SW 1271 (cell line): ENCODE measurements at places on chromosomes 5 and 9.

GRCh38 chr5:6365142-6365976, 13.0 kb downstream of the MED10 start:
- no peak for DNase-seq

DNA sequence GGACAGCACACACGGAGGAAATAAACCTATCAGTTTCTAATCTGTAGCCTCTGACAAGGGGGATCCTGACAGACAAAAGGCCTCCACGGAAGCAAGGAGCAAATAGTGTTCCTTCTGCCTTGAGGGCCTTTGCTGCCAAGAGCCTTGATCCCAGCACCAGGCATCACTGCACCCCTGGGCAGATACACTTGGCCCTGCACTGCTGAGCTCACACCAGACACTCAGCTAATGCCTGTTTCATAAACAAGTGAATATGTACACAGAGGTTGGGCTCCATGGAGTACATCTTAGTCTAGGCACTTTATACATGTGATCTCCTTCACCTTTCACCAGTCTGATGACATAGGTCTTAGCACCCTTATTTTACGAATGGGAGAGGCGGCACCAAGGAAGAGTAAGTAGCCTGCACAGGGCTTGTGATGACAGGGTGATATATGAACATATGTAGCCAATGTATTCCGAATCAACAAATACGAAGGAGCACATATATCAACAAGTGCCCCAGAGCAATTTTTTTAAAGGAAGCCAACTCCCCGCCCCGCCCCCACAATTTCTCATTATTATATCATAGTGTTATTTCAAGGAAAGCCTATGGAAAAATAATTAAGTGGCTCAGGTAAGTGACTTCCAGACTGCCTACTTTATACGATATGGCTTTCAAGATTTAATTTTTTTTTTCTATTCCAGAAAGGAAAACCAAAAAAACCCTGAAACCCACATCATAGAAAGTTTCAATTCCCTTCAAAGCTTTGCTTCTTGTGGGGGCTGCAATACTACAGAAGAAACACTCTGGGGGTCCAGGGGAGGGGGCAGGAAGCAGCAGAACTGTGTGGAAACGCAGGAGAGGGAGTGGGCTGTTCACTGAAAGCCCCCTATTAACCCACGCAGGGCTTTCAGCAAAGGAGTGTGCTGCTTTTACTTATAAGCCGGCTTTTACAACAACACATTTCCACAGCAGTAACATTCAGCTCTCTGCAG, 32.0 kb downstream of the CDC14B start:
- DNase-seq, result no peak

DNA sequence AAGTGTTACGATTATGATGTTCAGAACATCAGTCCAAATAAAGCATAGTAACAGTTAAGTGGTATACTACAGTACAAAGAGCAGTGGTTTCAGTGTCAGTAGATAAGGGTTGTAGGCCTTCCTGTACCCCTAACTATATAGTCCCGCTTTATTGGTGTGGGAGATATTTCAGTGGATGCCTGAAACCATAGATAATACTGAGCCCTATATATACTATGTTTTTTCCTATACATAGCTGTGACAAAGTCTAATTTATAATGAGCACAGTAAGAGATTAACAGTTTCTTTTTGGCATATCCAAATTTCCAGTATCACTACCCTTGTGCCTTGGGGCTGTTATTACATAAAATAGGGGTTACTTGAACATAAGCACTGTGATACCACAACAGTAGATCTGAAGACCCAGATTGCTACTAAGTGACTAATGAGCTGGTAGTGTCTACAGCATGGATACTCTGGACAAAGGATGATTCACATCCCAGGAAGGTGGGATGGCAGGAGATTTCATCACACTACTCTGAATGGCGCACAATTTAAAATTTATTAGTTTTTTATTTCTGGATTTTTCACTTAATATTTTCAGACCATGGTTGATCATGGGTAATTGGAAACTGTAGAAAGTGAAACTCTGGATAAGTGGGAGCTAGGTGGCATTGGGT, 119.3 kb downstream of the RPS23 start:
- DNase-seq, result no peak

- no peak for DNase-seq
Measured at GRCh38 chr5:32434221-32434620, 10.3 kb downstream of the ZFR start.

DNA sequence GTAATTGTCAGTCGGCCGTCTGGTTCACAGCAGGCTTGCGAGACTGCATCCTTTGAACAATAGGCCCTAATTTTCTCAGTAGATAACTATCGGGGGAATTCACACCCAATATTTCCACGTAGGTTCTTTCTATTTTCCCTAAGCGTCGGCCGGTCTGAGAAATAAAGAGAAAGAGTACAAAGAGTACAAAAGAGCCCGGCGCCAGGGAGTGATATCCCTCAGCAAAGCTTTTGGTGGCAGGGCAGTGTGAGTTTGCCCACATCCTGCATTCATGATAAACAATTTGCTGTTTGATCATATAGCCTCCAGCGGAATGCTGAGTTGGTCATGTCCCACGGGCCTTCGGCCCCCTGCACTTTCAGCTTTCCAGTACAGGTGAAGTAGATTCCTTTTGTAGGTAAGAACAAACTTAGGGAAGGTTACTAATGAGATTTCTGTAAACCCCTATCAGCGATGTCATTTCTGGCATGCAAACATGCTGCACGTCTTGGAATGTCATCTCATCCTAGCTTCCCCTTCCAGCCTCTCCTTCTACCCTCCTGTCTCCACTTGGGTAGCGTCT, 4.7 kb upstream of the PTGR1 start:
- no peak for DNase-seq

GRCh38 chr9:129751841-129752801, 721 bp downstream of the PTGES start:
- DNase-seq, result no peak

- no peak for DNase-seq
Measured at GRCh38 chr5:75907651-75908050, 175.5 kb upstream of the SV2C start.

GRCh38 chr9:87603854-87604490, 106.3 kb downstream of the DAPK1 start:
- DNase-seq, result no peak

GRCh38 chr5:73668486-73669111, 42.6 kb downstream of the ARHGEF28 start:
- no peak for DNase-seq

- no peak for DNase-seq
Measured at GRCh38 chr5:123132316-123132715, 43.3 kb downstream of the PRDM6 start.

- DNase-seq, result no peak
Measured at GRCh38 chr5:36138900-36139683, 12.6 kb downstream of the LMBRD2 start.

- DNase-seq, result no peak
Measured at GRCh38 chr5:56142233-56142613, 90.9 kb downstream of the ANKRD55 start.

DNA sequence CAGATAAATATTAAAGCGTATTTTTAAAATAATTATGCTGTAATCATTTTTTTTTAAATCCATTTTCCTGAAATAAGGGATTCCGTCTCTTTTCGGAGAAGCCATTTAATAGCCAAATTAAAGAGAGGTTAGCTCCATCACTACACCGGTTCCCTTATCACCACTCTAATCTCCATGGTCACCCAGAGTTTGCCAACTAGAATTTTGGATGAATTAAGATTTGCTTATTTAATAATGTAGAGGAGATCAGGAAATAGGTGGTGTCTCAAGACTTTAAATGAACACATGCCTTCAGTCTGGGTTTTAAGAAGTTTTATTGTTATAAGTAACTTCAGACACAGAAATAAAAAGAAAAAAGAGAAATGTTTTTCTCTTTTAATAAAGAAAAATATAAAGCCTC, 151.7 kb downstream of the TTC39B start:
- DNase-seq, result no peak

- no peak for DNase-seq
Measured at GRCh38 chr5:112237456-112237855, 181.6 kb downstream of the EPB41L4A start.

DNA sequence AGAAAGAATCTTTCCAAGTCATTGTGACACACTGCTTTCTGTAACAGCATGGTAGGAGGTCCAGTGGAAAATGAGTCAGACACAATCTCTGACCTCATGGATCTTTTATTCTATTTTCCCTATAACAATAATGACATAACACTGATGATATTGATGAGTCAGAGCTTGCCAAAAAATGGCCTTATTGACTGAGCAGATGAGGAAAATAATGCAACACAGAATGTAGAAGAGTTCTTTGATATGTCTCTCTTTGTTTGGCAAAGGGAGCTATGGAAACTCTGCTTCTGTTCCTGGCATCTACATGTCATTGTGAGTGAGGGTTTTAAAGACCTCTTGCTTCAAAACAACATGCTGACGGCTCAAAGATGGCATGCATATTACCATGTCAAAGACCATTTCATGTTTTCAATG, 443.1 kb upstream of the ZNF608 start:
- DNase-seq, result no peak

- no peak for DNase-seq
Measured at GRCh38 chr5:2797160-2797559, 45.7 kb upstream of the IRX2 start.

- no peak for DNase-seq
Measured at GRCh38 chr9:19552282-19553105, 143.7 kb downstream of the ACER2 start.

- DNase-seq, result no peak
Measured at GRCh38 chr9:128715436-128715750, 8.5 kb downstream of the ZDHHC12 start.

DNA sequence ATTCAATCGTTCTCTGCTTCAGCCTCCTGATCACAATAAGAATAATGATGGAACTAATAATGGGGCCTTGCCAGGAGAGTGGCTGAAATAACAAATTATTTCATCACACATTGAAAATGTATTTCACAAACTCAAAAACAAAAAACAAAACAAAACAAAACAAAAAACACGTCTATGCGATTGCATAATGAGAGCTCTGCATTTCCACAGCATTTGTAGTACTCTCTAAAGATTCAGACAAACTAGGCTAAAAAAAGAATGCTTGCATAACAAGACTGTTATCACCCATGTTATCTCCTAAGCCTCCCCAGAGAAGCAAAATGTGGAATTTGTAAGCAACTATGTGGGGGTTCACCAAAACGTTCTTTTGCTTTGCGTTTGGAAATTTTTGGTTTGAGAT, 48.1 kb downstream of the PRELID2 start:
- DNase-seq, result no peak

- no peak for DNase-seq
Measured at GRCh38 chr9:117464941-117465616, 50.2 kb upstream of the ASTN2 start.

- DNase-seq, result no peak
Measured at GRCh38 chr5:179914032-179914755, 6.5 kb upstream of the TBC1D9B start.

DNA sequence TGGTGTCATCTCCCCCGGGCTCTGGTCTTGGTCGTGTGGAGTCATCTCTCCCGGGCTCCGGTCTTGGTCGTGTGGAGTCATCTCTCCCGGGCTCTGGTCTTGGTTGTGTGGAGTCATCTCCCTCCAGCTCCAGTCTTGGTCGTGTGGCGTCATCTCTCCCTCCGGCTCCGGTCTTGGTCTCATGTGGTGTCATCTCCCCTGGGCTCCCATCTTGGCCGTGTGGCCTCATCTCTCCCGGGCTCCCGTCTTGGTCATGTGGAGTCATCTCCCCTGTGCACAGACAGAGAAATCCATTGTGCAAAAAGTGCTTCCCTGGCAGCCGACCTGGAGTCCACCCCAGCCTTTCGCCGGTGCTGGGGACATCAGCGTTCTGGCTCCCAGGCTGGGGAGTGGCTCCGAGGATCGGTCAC, 91.1 kb upstream of the CACNA1B start:
- DNase-seq, result no peak

GRCh38 chr9:107839371-107839770, 349.8 kb upstream of the KLF4 start:
- no peak for DNase-seq

DNA sequence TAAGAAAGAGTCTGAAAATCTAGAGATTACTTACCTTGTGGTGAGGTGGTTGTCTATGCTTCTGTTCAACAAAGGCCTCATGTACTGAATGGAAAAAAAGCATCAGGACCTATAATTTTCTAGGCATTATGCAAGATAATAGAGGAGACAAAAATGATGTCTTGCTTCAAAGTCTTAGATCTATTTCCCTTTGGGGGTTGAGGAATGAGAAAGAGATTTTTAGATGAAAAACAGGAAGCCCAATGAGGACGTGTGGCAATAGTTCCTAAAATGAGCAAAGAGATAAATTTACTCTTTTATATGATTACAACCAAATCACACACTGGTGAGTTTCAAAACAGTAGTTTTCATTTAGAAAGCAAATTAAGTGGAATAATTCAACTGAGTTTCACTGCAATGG, 99.5 kb downstream of the GHR start:
- DNase-seq, result no peak

DNA sequence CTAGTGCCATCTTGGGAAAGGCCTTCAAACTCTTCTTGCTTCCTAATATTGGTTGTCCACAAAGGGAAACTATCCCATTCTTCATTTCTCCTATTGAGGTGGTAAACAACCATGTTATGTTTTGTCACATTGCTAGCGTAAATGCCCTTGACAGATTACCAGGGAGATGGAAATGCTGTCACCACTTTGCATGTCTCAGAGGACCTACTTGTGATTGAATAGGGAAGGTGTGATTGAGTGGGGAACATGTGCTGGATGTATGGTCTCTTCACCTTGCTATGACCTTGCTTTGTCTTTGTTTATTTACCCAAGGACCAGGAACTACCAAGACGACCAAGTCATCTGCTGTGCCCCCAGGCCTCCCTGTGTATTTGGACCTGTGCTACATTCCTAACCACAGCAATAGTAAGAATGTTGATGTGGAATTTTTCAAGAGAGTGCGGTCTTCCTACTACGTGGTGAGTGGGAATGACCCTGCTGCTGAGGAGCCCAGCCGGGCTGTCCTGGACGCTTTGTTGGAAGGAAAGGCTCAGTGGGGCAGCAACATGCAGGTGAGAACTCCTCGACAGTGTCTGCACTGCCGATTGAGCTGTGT, 96.1 kb downstream of the MAP1B start:
- no peak for DNase-seq

- peak; percentile 24 for DNase-seq
Measured at GRCh38 chr5:148909766-148910165, 83.4 kb downstream of the ADRB2 start.

DNA sequence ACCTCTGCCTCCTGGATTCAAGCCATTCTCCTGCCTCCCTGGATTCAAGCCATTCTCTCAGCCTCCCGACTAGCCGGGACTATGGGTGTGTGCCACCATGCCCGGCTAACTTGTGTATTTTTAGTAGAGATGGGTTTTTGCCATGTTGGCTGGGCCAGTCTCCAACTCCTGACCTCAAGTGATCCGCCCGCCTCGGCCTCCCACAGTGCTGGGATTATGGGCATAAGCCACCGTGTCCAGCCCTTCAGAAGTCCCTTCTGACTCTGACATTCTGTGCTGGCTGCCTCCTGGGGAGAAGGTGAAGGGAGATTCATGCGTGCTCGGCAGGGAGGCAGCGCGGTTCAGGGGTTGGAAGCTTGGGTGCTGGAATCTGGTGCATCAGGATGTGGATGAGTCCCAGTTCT, 28.8 kb downstream of the PRRX2 start:
- DNase-seq, result no peak
